ENCODE measurements at places on chromosomes 5 and 9. TPM values are rescaled to one million over a fixed set of nuclear protein-coding genes. Genes with fewer than 3 reads are reported as not detected.

GRCh38 chr9:99606957-99607356, 214.7 kb upstream of the NR4A3 start:
- H3K27me3 ChIP-seq: no peaks in the 10 kb centered on the region
- DNase-seq: no peak
- H3K4me1 ChIP-seq: no peaks in the 10 kb centered on the region
- no peak overlapping the region for H3K4me3 ChIP-seq
- no peak overlapping the region for H3K27ac ChIP-seq

DNA sequence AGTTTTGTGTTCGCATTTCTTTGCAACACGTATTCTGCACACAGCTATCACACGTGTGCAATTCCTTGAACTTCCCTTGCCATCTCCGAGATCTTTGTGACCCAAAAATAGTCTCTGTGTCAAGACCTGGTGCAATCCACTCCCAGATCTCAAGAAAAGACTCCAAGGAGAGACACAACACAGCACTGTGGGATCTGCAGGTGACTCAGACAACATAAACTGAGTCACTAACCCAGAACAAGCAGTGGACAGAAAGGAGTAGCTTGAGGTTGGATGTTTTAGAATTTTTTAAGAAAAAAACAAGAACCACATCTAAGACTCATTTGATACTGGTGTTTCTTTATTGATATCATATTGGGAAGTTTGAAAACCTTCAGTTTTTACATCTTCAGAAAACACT, 396.9 kb downstream of the AGTPBP1 start:
- no peaks in the 10 kb centered on the region for H3K36me3 ChIP-seq
- DNase-seq: no peak
- no peak overlapping the region for H3K27ac ChIP-seq
- H3K4me3 ChIP-seq: no peak overlapping the region
- H3K27me3 ChIP-seq: no peaks in the 10 kb centered on the region
- no peaks in the 10 kb centered on the region for H3K4me1 ChIP-seq

DNA sequence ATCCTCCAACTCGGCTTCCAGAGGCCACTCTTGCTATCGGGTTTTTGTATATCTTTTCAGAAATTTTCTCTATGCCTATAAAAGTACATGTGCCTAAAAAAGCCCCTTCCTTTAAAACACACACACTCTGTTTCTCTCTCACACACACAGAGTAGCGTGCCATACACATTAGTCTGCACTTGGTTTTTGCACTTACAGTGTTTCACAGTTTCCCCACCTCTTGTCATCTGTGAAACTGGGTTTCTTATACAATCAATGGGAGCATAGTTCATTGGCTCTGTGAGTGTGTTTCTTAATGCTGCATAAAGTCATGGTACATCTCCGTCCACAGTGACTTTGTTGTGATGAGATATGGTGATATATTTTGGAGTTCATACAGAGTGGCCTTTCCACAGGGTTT, 664 bp upstream of the IGFBPL1 start:
- no peaks in the 10 kb centered on the region for H3K36me3 ChIP-seq
- peaks cover 20% of the 10 kb centered on the region for H3K27me3 ChIP-seq
- H3K27ac ChIP-seq: no peak overlapping the region
- no peak for DNase-seq
- H3K4me3 ChIP-seq: no peak overlapping the region

DNA sequence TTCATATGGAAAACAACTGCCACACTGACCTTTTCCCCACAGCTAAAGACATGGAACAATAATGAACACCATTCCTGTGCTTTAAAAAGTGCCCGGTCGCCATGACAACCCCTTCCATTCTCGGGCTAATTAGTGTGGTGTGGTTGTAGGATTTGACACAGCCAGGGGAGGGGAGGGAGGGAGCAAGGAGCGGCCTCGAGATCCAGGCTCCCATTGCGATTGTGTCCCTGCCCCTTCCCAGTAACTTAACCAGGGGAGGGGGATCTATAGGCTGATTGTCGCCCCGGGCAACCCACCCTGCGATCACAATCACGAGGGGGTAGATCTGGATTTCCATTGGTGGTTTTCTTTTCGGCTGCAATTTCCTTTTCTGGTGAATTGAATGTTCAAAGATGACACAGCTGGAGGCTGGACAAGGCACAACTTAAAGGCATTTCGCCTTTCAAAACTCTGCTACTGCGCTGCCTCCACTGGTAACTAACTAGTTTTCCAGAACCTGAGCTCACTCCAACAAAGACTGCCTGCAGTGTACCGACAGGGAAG, 96.7 kb upstream of the RETREG1 start:
- no peak overlapping the region for H3K27ac ChIP-seq
- no peaks in the 10 kb centered on the region for H3K36me3 ChIP-seq
- no peak overlapping the region for H3K4me3 ChIP-seq
- H3K27me3 ChIP-seq: no peaks in the 10 kb centered on the region

DNA sequence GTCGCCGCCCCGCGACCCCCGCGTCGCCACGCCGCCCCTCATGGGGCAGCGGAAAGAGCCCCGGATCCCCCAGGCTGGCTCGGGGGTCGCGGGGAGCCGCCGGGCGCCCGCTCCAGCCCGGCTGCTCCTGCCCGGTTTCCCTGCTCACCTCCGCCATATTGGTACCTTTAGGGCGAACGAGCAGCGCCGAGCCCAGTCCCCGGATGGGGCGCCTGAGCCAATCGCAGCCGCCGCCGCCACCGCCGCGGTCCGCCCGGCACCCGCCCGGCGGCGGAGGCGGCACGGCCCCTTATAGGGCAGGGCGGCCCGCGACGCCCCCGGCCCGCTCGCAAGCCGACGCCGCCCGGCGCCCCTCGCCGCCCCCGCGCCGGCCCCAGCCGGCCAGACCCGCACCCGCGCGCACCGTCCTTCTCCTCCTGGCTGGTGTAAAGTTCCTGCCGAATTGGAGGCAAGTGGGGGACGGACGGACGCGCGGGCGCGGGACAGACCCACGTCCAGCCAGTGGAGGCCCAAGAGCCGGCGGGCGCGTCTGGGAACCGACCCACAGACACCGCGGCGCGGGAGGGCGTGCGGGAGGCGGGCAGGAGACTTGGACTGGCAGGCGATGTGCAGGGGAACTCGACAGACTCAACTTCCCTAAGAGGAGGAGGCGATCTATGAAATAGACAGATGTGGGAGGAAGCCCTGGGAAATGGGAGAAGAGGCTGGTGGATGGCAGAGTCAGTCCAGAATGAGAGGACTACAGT, at the start of gene MIER3:
Gene MIER3 (minus strand): TSS at position 178 of the 746 bp plus-strand sequence. CDS start 21 bp downstream, at position 157.
- DNase-seq: peak; percentile 86
- H3K36me3 ChIP-seq: peaks cover under 1% of the 10 kb centered on the region
- peak within 1 kb of the TSS; percentile 8 for H3K27ac ChIP-seq
- H3K4me3 ChIP-seq: peak within 1 kb of the TSS; percentile 56
- H3K27me3 ChIP-seq: peaks cover 15% of the 10 kb centered on the region

- no peak overlapping the region for H3K4me3 ChIP-seq
- H3K27ac ChIP-seq: no peak overlapping the region
- no peaks in the 10 kb centered on the region for H3K4me1 ChIP-seq
Observed at GRCh38 chr5:137834498-137835049, 33.1 kb upstream of the MYOT start.

The IL7R gene
- total RNA-seq: 42.7 TPM

The PLAA gene
- total RNA-seq: 51.2 TPM

The ODF2 gene
- 37.5 TPM for total RNA-seq
